Activated gamma-delta T cell treated with Interleukin-2 at 50 U/mL for 16 hours (primary cell): ENCODE measurements at places on chromosomes 11 and 22.
A peak's percentile ranks its signal among the peaks of the same experiment; 100 is the strongest.

DNA sequence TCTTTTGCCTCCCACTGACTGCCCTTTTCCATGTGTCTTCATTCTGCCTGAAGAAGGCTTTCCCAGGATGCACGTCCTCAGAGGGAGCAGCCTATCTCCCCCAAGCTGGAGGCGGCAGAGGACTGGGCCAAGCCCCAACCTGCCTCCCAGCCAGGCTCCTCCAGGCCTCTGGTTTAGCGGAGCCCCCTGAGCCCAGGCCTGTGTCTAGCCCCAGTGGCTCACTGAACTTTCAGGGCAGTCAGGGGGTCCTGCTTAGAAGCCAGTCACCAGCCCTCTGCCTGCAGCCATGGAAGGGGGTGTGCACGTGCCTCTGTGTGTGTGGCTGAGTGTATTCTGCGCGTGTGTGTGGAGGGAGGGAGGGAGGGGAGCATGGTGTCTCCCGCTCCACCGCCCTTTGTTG, 10.4 kb upstream of the GRK2 start:
- no peak for DNase-seq

DNA sequence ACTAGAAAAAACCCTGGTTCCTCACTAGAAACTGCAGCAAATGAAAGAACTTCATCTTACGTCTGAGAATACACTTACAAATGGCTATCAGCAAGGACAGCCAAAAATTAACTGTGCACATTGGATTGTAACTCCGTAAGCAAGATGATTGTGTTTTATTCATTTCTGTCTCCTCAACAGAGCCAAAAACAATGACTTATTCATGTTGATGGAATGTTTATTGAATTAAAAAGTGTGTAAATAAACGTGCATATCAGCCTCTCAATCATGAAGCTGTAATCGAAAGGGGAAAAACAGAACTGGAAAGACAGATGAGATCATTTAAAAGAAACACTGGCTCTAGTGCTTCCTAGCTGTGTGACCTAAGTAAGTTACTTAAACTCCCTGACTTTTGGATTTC, 307.5 kb upstream of the ZC3H12C start:
- DNase-seq, result no peak

- no peak for DNase-seq
Measured at GRCh38 chr11:18315893-18316292, 6.0 kb downstream of the HPS5 start.

DNA sequence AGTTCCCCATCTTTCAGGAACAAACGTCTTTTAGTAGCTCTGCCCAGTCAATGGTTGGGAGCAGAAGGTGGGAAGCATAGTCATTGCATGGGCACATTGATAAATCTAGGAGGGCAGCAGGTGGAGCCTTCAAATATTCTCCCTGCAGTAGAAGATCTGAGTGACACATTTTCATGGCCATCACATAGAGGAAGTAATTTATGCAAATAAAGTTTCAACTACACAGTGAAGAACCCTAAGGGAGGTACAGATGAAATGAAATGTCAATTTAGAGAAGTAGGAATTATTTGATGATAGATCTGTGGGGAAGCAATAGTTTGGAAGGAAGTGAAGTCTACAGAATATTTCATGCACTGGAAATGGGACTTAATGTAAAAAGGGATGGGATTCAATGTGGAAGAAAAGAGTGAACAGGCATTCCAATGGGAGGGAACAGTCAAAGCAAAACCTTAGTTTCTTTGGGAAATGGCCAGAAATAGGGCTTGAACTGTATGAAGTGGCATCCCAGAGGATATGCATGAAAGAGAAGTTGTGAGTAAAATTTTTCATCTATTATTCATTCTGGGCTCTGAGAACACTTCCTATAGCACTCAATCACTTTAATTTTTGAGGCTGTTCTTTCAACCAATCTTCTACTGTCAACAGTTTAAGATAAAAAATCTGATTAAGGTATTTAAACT, 256.2 kb upstream of the LUZP2 start:
- DNase-seq, result no peak

GRCh38 chr11:40302669-40303068, 1156.8 kb downstream of the LRRC4C start:
- DNase-seq, result no peak

DNA sequence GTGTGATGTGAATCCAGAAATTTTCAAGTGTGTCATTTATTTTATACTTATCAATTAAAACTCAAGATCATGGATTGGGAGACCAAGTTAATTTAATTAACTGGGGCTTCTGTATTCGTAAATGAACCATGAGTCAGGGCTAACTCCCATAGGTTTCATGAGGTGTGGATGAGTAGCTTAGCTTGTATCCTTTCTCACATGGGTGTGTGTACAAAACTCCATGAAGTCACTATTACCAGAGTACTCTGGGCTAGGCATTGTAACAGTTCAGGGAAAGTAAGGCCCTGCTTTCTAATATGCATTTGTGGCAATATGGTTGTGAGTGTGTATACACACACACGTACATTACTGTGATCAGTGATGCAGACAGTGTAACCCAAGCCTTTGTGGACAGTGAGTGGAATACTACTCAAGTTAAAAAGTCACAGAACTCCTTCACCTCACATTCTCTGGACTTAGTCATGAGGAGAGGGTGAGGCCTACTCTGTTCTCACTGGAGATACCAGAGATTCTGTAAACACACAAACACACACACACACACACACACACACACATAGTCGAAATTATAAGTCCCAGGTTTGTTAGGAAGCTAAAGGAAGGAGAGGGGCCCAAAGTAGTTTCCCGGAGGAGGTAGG, 3.5 kb downstream of the CNTF start:
- no peak for DNase-seq

DNA sequence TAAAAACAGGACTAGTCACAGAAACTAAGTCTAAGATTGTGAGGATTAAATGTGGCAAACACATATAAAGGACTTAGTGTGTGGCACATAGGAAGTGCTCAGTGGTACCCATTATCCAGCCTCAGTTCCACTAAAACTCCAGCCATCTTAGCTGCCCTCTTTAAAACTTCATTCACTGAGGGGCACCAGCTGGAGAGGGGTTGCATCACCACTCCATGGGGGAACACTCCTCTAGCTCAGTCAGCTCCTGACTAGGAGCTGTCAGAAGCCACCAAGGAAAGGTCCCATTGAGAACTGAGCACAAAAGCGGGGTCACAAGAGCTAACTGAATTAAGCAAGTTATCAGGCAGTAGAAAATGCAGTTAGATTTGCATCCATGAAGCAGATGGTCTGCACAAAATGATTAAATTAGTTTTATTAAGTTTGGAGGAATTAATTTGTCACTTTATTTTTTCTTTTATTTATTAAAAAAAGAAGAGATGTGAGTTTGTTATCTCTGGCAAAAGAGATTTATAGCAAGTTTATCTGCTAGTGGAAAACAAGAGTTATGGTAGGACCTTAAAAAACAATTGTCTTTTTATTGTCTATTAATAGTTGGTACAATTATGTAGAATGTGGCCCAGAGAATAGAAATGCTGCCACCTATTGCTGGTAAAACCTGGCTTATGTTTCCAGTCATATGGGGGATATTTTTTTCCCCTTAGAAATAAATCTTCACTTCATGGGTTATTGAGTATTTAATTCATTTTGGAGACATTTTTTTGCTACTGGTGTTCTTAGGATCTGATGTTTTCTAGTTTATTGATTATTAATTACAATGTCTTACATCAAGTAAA, 95.7 kb downstream of the NAV2 start:
- DNase-seq, result no peak

- no peak for DNase-seq
Measured at GRCh38 chr11:19992162-19992561, 168.1 kb downstream of the DBX1 start.

GRCh38 chr11:73465023-73465675, 89.0 kb downstream of the RELT start:
- no peak for DNase-seq

DNA sequence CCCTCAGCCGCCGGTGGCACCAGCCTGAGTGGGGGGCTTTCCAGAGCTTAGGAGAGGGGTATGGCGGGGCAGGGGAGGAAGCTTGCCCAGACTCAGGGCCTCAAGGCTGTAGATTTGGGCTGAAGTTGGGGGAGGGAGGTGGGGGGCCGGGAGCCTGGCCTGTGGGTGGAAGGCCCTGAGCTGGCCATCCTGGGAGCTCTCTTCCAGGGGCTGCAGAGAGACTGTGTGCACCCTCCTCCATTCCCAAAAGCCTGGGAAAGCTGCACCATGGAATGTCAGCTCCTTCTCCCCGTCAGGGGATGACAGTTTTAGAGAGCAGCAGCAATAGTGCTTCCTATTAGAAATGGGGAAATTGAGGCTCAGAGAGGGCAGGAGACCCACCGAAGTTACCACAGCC, 1.0 kb downstream of the SYT12 start:
- DNase-seq, result no peak

GRCh38 chr11:102391549-102392237, 44.7 kb downstream of the BIRC2 start:
- no peak for DNase-seq

- DNase-seq, result no peak
Measured at GRCh38 chr22:48605856-48606481, 1221.7 kb downstream of the BRD1 start.

GRCh38 chr22:39197578-39197977, 45.1 kb upstream of the CBX7 start:
- no peak for DNase-seq

DNA sequence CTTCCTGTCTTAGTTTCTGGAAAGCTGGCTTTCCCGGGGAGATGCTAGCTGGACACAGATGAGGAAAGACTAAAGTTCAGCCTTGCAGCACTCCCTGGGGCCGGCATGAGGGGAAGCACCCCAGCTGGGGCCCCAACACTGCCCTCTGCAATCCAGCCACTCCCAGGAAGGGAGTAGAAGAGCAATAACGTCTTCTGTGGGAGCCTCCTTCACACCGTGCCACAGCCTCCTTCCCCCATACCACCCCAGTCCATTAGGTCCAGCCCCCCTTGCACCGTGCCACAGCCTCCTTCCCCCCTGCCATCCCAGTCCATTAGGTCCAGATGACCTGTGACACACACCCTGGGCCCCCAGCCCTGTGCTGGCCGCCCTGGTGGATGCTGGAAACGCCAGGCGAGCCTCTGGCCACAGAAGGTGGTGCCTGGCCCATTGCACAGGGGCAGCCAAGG, 44.1 kb upstream of the PRDM11 start:
- no peak for DNase-seq

GRCh38 chr11:74169738-74170458, 904 bp downstream of the C2CD3 start:
- no peak for DNase-seq

- DNase-seq, result no peak
Measured at GRCh38 chr11:9855579-9856287, 191.9 kb downstream of the SWAP70 start.

DNA sequence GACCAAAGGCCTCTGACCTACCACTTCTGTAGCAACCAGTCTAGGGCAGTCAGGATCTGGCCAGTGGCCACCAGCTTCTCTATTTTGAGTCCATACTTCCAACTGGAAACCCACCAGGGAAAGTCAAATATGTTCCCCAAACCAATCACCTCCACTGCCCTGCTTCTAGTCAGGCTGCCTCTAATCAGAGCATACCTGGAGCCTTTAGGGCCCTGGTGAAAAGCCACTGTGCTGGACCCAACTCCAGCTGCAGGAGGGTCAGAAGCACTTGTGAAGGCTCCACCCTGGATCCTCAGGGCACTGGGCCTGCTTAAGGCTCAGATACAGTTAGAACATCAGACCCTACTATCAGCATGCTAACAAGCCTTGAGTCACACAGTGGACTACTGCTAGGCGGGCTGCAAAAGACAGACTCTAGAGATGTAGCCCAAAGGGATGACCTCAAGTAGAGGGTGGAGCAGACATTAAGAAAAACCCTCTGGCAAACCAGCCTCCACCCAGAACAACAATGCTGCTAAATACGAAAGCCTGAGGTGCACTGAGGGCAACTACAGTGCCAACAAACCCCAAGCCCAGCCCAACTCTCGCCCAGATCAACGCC, 69.2 kb downstream of the DGCR2 start:
- no peak for DNase-seq

GRCh38 chr22:22710719-22711531, 66.5 kb downstream of the GGTLC2 start:
- DNase-seq, result peak; percentile 85

GRCh38 chr22:24161909-24162308, 19.4 kb upstream of the SUSD2 start:
- no peak for DNase-seq

GRCh38 chr11:350723-351255, 18.5 kb upstream of the B4GALNT4 start:
- DNase-seq, result no peak

DNA sequence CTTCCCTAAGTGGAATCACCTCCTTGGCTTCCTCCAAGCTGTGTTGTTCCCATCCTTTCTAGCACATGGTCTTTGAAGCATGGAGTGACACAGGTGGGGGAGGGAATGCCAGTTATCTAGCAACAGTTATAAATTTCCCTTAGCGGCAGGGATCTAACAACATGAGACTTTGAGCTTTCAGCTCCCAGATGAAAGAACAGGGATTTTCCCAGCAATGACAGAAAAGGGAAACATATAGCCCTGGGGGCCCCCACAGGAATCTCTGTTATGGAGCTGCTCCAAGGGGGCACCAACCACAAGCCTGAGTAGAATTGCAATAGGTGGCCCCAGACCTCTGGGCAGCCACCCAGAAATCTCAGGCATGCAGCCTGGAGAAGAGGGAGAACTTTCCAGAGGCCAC, 163.0 kb downstream of the GRIK4 start:
- no peak for DNase-seq

- DNase-seq, result no peak
Measured at GRCh38 chr11:8707541-8708191, 25.1 kb downstream of the RPL27A start.

DNA sequence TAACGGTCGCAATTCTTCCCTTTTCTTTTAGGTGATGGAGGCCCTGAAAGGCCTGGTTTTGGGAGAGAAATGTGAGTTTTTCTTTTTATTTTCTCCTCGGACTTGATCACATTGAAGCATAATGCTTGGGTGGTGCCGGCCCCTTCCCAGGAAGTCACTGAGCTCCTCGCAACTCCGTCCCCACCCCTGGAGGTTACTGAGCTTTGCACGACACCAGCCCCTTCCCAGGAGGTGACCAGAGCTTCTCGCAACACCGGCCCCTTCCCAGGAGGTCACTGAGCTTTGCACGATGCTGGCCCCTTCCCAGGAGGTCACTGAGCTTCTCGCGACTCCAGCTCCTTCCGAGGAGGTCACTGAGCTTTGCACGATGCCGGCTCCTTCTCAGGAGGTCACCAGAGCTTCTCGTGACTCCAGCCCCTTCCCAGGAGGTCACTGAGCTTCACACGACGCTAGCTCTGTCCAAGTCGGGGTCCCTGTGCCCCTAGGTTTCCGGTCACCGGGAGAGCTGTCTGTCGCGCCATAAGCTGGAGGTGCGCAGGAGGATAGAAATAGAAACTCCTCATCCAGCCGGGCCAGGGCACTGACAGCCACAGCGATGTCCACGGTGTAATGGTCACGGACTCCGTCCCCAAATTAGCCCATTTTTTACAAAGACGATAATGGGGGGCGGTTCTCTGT, 586.4 kb downstream of the BRD1 start:
- DNase-seq, result no peak
